ENCODE measurements at places on chromosomes 4 and X.

DNA sequence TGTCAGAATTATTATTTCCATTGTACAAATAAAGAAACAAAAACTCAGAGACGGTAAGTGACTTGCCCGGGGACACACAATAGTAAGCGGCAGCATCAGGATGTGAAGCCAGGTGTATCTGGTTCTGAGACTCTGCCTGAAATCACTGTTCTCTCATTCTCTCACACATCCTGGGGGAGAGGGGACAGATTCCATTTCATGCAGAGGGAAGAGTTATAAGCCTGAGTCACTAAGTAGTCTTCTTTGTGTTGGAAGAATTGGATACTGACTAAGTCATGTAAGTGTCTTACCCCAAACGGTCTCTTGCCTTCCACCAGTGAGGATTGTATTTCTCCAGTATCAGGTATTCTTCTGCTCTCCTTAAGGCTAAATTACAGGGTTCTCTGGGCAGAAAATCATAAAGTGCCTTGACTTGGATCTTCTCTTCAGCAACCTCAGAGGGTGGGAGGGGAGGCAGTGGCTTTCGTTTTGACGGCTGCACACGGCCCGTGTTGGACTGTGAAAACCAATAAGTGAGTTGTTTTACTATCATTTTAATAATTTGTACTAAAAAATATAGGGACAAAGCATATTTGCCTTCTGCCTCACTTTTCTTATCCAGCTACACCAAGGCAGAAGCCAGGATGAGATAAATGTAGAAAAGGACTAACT is 21.9 kb downstream of the TXK start:
- DNase-seq = no peak

DNA sequence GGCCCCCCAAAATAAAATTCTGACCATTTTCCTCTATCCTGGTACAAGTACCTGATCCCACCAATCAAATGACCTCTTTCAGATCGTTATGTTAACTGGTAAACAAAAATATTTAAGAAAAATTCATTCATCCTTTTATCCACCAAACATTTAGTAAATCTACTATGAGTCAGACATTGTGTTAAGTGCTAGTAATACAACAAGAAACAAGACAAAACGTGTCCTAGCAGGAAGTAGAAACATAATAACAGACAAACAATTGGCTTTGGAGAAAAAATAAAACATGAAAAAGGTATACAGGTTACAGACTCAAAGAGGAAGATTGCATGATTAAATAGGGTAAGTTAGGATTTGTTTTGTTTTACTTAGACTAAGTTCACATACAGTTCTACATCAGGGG is 43.7 kb downstream of the ANTXR2 start:
- no peak for DNase-seq

DNA sequence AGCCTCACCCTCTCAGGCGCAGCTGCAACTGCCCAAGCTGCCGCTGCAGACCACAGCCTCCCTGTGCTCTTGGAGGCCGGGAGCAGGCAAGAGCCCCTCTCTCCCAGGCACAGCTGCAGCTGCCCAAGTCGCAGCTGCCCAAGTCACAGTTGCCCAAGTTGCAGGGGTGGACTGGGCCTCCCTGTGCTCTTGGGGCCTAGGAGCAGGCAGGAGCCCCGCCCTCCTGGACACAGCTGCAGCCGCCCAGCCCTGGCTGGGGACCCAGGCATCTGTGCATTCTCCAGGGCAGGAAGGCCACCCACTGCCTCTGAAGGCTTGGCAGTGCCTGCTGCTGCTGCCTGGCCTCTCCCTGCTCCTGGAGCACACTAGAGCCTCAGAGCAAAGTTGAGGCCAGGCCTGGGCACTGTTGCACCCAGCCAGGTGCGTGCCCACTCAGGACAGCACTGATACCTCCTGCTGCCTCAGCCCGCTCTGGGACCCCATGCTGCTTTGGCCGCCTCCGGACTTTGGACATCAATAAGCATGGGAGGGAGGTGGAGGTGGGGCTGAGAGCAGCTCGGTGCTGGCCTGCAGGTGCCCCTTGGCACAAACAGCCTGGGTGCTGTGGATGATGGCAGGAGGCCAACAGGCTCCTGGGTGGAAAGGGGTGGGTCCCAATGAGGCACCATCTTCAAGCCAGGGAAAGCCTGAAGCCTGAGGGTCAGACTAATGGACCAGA is 247.5 kb downstream of the PDGFC start:
- no peak for DNase-seq

DNA sequence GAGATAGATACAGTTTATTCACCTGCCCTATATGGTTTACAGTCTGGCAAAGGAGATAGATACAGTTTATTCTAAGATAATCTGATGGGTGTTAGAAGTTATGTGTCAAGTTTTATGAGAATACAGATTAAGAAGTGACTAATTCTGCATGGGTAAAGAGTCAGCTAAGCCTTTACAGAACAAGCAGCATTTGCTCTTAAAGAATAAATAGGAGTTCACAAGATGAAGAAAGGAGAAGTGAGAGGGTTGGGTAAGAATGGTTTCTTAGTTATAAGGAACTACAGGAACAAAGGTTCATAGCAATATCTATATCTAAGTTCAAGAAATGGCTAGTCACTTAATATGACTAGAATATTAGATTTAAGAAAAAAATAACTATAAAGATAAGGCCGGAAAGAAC is 47.6 kb downstream of the THOC2 start:
- DNase-seq = no peak

DNA sequence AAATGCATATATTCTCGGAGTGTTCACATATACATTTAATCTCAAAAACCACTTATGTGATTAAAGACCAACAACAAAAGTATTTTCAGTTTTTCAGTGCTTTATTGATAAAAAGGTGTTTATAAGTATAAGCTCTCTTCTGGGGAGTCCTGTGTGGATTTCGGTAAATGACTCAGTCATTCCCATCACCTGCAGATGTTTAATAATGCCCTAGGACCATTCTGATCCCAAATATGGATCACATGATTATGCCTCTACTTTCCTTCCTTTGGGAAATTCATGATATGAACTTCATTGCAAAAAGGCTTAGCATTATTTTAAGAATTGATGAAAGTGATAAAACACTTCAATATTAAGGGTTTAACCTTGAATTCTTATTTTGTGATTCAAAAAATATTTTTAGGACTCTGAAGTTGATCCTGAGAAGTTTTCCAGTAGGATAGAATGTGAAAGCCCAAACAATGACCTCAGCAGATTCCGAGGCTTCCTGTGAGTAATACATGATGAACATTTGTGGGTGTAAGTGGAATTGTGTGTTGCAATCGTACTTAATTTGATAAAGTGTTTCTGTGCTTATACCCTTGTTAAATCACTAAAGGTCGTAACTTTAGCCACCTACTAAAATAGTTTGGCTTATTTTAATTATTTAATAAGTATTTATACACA is 40.2 kb downstream of the ATP10D start:
- DNase-seq = no peak

DNA sequence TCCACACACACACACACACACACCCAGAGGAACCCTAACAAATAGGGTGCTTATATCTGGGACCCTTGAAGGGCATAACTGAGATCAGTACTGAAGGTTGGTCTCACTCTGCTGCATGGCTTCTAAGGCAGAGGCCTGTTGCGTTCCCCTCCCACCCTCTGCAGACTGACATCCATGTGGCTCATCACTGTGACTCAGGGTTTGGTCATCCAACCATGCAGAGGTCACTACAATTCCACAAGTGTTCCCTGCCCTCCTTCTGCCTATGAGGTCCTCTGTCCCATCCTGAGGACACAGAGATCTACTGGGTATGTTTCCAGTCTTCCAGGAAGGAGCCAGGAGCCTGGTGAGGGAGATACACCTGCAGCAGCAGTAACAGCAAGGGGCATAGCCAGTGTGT is 55.8 kb downstream of the XAGE2 start:
- no peak for DNase-seq

DNA sequence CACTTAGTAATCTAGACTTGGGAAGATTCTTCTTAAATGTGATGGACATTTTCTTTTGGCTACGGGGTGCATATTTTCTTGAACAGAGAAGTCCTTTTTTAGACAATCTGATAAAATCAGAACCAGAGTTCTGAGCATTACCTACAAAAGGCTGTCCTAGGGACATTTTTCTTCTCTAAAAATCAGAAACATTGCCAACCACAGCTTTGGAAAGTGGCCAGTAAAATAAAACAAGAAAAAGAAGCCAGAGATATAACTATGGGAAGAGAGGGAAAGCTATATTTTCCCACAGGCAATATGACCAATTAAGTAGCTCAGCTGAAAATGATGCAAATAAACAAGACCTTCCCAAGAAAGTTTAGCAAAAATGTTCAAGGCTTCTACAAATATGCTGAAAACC is 55.9 kb downstream of the MXRA5 start:
- DNase-seq = no peak

- DNase-seq = peak; percentile 76
Measured at GRCh38 chrX:112841114-112841819, 636 bp upstream of the AMOT start.

- no peak for DNase-seq
Measured at GRCh38 chrX:7347465-7347864, 199.5 kb upstream of the PUDP start.

DNA sequence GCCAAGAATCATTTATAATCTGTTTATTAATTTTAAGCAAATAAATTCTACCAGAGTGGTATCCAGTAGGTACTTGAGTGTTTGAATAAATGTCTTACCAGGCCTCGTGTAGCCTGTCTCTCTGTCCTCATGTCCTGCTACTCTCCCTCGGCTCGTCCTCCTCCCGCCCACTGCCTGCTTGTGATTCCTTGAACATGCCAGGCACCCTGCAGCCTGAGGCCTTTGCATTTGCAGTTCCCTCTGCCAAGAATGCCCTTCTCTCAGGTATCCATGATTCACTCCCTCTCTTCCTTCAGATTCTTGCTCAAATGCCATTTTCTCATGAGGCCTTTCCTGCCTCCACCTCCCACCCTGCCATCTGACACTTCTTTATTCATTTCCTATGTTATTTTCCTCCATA is 209.7 kb upstream of the PRPS2 start:
- DNase-seq = no peak

DNA sequence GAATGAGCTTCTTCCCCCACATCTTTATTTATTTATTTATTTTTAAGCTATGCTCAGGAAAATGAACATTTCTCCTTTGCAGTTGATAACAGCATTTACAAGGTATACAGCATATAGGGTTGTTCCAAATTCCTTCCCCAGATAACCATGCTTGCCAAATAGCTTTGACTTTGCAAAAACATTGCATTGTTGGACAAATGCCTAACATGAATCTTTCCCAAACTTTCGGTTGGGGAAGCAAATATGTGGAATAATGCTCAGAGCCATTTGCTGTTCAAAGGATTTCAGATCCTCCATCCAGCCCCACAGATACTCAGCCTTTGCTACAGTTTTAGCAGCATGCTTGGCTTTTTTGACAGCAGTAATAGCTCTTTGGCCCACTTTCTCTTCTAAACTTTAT is 127.2 kb upstream of the AGA start:
- no peak for DNase-seq

DNA sequence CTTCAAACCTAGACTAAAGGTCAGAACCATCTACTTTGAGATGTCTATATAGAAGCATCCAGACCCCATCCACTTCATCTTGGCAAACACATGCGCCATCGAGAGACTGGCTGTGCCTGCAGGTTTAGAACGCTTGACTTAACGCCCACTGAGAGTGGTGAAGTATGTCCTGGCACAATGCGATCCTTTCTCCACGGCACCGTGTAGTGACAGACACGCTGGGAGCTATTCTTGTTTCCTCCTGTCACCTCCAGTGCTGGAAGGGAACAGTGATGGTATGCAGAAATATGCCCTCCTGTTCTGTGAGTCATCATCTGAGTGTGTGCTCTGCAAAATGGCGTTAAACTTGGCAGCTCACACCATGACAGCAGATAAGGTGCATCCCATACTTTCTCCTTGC is 330.2 kb downstream of the NLGN4X start:
- no peak for DNase-seq

DNA sequence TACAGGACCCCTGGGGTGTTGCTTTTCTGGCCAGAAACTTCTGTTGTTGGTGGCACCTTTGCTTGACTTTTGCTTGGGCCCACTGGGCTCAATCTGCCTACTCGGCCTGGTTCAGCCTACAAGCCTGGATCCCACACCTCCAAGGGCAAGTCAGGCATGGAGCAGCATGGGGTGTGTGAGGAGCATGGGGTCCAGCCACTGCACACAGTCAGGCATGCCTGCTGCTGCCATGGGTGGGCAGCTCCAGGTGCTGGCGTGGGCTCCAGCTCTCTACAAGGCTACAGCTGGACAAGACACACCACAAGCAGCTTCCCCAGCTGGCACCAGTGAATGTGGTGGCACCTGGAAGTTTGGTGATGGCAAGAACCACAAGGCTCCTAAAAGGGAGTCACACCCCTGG is 1683.1 kb upstream of the ADGRL3 start:
- DNase-seq = no peak

- no peak for DNase-seq
Measured at GRCh38 chrX:2701600-2701999, 10.5 kb downstream of the CD99 start.

All from activated T-cell treated with anti-CD3 and anti-CD28 coated beads, Interleukin-2, amount 50 U/mL, for 48 hours (primary cell).